BJ (cell line): ENCODE measurements at places on chromosomes 1 and 21. TPM values are rescaled to one million over a fixed set of nuclear protein-coding genes. Genes with fewer than 3 reads are reported as not detected.

GRCh38 chr1:160724465-160725242, 13.0 kb upstream of the CD48 start:
- DNase-seq: no peak

DNA sequence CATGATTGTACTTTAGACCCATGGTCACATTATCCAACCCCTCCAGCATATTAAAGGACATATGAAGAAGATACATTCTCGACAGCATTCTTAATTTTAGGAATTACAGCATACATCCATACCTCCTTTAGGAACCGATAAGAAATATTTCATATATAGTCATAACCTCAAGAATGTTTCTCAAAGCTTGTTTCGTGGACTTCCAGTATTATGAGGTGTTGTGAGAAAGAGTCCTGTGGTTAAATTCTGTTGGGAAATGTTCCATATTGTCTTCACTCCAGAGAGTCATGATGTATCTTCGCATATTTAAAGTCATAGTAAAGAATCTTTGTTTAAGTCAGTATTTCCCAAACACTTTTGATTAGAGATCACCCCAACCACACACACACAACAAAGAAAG, 321.0 kb upstream of the SNX7 start:
- DNase-seq: no peak

EPS8L3 gene
- polyA plus RNA-seq: not detected in 2 replicates

GRCh38 chr1:96475903-96476302, 245.7 kb upstream of the PTBP2 start:
- DNase-seq: no peak

DNA sequence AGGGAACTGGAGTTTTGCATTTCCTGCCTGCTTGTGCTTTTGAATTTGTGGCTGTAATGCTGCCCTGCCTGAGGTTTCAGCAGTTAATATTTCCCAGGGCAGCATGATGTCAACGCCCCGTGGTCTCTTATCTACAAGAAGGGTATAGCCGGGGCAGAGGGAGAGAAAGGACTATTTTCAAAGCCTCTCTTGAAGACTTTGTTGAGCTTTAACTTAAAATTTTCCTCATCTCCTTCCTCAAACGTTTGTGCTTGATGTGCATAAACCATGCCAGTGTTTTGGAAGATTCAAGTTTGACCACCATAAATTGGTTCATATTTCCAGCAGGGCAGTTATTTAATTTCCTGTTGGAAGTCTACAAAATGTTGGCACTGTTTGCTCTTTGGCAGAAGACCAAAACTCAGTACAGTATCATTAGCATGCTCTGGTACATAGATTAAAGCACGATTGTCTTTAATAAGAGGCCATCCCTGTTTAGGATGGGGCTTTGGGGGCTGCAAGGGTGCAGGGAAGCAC, 43.4 kb downstream of the ROR1 start:
- no peak for DNase-seq

DNA sequence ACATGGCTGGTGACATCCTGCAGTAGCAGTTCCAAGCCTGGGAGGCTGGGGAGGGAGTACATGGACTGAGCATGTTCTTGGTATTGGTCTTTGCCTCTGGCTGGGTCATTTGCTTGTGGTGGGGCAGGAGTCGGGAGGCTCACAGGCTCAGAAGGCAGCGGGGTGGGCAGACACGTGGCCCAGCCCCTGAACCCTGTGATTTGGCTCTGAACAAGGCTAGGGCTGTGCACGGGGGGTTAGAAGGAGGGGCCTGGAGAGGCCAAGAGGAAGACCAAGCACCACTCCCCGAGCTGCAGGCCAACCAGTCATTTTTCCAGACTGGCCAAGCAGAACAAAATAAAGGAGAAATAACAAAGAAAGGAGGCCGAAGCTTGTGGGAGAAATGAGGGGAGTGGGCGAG, 9.7 kb upstream of the PRELP start:
- DNase-seq: no peak

DNA sequence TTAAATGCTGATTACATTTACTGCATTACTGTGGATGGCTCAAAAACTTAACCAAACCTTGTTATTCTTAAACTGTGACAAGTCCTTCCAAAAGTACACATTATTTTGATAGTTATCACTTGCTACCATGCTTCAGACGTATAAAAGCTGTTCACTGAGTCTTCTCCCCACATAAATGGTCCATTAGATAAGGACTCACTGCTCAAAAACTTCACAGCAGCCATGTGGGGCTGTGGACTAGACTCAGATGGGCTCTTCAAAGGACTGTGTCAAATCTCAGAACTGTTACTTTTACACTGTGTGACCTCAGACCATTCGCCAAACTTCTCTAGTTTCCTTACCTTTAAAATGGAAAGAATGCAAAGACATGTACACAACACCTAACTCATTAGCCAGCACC, 11.6 kb downstream of the SCAF4 start:
- DNase-seq: no peak

- DNase-seq: no peak
Observed at GRCh38 chr1:6646499-6647148, 22.0 kb downstream of the THAP3 start.

GRCh38 chr1:168603501-168604110, 27.2 kb downstream of the XCL1 start:
- DNase-seq: no peak

WNT2B gene
- polyA plus RNA-seq: 2.0 and 3.1 TPM in 2 replicates

DNA sequence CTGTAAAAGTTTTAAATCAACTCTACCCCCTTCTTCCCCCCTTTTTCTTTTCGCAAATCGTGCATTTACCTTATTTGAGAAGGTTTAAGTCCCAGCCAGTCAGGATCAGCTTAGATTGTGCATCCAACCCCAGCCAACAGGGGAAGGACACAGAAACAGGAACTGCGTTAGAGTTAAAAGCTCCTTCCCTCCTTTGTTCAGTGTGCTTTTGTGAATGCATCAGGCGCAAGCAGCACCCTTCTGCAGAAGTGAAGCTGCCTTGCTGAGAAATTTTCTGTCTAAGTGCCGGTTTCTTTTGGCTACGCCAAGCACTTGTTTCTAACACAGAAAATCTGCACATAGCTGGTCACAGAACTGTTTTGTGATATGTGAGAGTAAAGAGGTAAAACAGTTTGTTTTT, 56.2 kb upstream of the PRRC2C start:
- DNase-seq: no peak

ADCY10 gene
- 0.02 and 0.05 TPM in 2 replicates for polyA plus RNA-seq

GCSAML gene
- not detected in 2 replicates for polyA plus RNA-seq

DNA sequence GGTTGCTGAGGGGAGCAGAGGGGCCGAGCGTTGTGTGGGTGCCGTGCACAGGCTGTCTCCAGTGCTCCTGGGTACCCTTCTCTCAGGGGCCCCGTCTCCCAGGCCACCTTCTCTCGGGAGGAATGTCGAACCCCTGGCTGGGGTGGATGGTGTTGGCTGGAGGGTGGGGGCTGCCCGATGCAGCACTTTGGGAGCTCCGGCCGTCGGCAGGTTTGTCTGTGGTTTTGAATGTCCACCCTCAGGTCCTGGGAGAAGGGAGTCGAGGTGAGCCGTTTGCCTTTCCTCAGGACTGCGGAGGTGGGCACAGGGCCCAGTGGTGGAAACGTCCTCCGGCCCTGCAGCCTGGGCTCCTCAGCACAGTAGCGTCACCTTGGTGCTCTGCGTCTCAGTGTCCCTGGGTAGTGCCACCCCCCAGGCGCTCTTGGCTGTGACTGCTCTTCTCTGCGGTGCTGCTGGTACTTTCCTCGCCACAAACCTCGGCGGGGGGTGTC, 14.5 kb downstream of the SLX9 start:
- DNase-seq: no peak

DNA sequence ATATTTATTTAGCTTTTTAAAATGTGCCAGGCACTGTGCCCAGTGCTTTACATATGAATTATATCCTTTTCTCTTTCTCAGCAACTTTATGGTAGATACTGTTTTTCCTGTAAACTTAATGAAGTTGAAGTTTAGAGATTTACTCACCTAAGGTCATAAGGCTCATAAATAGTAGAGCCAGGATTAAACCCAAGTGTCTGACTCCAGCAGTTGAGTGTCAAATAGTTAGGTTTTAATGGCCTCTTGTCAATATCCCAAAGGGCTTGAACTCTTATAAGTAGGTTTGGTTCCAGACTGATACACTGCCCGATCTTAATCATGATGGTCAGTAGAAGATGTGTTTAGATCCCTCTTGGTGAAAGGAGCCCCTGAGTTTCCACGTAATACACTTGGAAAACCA, 37.8 kb downstream of the RABGAP1L start:
- no peak for DNase-seq

SNX7 gene
- polyA plus RNA-seq: 13.4 and 36.4 TPM in 2 replicates

KANK4 gene
- polyA plus RNA-seq: 0.05 and 0.06 TPM in 2 replicates

NPR1 gene
- polyA plus RNA-seq: 0.02 TPM in 1 of 2 replicates, not detected in the other

BTG3 gene
- polyA plus RNA-seq: 23.6 and 38.9 TPM in 2 replicates

- DNase-seq: no peak
Observed at GRCh38 chr1:204731509-204731908, 46.0 kb upstream of the LRRN2 start.

DNA sequence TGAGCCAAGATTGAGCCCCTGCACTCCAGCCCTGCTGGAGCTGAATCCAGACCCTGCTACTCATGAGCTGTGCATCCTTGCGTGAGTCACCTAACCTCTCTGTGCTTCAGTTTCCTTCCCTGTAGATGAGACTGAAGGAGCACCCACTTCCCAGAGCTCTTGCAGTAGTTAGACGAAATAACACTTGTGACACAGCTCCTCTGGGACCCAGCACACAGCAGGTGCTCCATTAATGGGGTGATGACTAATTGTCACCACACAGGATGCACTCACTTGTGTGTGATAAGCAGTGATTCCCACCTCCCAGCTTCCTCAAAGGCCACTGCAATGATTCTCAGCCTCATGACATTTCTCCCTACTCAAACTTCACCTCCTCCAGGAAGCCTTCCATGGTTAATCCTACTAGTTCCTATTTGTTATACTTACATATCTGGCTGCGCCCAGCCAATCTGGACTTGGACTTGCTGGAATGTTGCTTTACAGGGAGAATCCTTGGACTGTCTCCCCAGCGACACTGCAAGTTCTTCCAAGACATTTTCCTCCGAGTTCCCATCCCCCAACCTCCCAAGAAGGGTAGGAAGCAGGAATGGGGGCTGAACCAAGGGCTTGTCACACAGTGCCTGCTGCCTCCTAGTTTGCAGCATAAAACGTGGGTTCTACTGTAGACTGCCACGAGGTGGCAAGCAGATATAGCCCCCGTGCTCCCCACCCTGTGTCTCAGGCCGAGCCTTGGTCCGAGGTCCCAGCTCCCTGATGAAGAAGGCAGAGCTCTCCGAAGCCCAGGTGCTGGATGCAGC, 17.2 kb downstream of the DRAXIN start:
- no peak for DNase-seq

SLC30A2 gene
- polyA plus RNA-seq: not detected in 2 replicates

GRCh38 chr1:164033782-164034181, 525.2 kb upstream of the PBX1 start:
- DNase-seq: no peak

GRCh38 chr1:160726498-160727315, 12.3 kb upstream of the SLAMF7 start:
- no peak for DNase-seq

DNA sequence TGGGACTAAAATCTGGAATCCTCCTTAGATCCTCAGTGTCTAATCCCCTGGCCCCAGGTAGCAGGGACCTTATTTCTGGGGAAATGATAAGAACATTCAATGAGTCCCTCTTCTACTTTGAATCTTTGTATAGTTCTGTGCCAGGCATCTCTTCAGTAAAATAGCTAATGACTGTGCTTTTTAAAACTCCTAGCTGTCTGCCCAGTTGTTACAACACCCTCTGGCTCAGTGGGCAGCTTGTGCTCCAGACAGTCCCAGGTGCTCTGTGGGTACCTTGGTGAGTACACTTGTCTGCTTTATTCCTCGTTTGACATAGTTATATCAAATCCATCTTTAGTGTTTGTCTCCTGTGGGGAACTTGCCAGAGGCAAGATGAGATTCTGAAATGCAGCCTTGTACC, 18.0 kb downstream of the TGFB2 start:
- no peak for DNase-seq

- no peak for DNase-seq
Observed at GRCh38 chr1:63772876-63773275, 941 bp upstream of the ROR1 start.

B4GALT2 gene
- polyA plus RNA-seq: 60.2 and 82.2 TPM in 2 replicates

LYPD8 gene
- polyA plus RNA-seq: not detected in 2 replicates

DNA sequence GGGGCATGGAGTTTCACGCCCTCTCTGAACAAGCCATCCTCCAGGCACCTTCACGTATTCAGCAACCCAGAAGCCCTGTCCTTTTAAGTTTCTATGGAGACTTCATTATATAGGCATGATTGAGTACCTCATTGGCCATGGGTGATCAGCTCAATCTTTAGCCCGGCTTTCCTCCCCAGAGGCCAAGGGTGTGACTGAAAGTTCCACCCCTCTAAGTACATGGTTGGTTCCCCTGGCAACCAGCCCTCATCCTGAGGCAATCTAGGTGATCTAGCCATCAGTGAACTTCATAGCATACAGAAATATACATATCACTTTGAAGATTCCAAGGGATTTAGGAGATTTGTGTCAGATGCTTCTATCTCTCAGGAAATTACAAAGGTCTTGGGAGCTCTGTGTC, 21.3 kb upstream of the DHX9 start:
- no peak for DNase-seq

GRCh38 chr1:87572891-87573290, 244.2 kb downstream of the LMO4 start:
- DNase-seq: no peak

GRCh38 chr1:30058970-30059369, 664.4 kb downstream of the MATN1 start:
- DNase-seq: peak; percentile 72

DNA sequence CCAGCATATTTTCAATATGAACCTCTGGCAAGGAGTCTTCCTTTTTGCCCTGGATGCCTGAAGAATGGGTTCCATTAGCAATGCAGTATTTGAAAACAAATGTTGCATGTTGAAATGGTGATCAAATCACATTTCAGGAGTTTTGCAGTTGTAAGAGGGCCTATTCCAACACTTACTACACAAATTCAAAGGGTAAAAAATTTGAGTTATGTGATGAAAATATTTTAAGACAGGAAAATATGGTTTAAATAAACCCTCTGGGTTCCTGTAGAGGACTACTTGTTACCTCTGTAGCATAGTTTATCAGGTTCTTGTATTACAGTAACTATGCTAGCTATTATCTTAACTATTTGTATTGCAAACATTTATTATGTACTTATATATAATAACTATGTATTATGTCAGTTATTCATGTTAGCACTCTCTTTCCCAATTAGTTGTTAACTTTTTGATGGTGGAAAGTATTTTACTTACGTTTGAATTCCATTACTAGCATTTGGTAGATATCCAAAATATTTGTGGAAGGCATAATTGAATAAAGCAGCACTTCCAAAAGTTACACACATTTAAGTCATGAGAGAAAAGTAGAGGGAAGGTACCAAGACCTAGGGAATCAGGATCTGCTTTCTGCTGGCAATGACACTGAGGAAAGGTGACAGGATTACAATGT, 312.9 kb downstream of the GRIK1 start:
- DNase-seq: peak; percentile 12
